Natural killer cell (primary cell): ENCODE measurements at places on chromosomes 4 and X. TPM values are rescaled to one million over a fixed set of nuclear protein-coding genes. Genes with fewer than 3 reads are reported as not detected.

FHIP1A gene
- total RNA-seq = 0.49 TPM

CT45A10 gene
- total RNA-seq = not detected

DNA sequence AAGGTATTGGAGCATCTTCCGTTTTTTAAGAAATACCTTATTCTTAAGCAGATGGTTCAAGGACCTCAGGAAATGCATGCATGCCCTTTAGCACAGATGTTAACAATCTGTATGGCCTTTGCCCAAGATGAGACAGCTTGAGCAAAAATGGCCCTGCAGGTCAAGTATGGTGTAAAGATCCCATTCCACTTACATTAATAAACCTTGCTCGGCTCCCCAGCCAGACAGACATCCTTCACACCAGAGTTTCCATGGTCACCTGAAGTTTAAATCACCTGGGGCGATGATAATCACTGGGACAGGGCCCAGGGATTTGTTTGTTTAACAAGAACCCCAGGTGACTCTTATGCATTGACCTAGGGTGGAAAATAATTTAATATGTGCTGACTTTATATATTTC, 287.0 kb upstream of the NOCT start:
- H3K4me1 ChIP-seq = no peaks in the 10 kb centered on the region
- no peak for DNase-seq
- H3K4me3 ChIP-seq = no peak overlapping the region
- no peak overlapping the region for H3K27ac ChIP-seq
- no peaks in the 10 kb centered on the region for H3K36me3 ChIP-seq
- H3K27me3 ChIP-seq = no peaks in the 10 kb centered on the region

GRCh38 chr4:121669163-121669550, 27.6 kb downstream of the ANXA5 start:
- peaks cover 19% of the 10 kb centered on the region for H3K36me3 ChIP-seq
- no peak for DNase-seq
- H3K4me1 ChIP-seq = no peaks in the 10 kb centered on the region

GRCh38 chrX:16629909-16630308, 20.0 kb upstream of the S100G start:
- H3K27ac ChIP-seq = no peak overlapping the region
- H3K27me3 ChIP-seq = no peaks in the 10 kb centered on the region
- no peaks in the 10 kb centered on the region for H3K36me3 ChIP-seq
- no peak for DNase-seq
- no peaks in the 10 kb centered on the region for H3K4me1 ChIP-seq

GRCh38 chrX:63738696-63739095, 46.3 kb downstream of the ARHGEF9 start:
- H3K27ac ChIP-seq = no peak overlapping the region
- H3K27me3 ChIP-seq = no peaks in the 10 kb centered on the region
- no peak for DNase-seq
- H3K4me1 ChIP-seq = peaks cover 15% of the 10 kb centered on the region
- H3K36me3 ChIP-seq = no peaks in the 10 kb centered on the region

DNA sequence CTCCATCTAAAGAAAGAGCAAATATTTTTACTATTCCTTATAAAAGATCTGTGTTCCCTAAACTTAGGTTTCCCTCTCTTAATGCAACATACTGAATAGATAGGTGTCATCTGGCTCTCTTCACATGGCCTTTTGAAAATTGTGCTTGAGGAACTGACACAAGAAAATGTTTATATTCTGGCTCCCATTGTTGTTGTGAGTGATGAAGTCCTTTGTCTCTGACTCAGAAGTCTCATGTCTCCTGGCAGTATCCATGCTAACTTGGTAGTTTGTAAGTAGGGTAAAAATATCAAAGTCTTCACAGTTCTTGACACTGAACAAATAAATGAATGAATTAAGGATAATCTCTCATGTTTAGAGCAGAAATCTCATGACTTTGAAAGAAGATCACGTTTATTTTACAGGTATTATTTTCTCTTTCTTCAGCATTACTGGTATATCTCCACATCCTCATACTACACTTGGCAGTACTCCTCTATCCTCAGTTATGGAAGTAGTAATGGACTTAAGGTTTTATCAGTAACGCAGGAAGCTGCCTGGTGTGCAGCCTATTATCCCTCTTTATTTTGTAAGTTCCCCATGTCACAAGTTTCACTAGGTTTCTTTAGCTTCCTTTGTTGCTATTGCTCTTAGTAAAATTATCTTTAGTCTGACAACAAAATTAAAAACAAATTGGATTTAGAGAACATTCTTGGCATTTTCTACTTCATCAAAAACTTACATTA, 14.2 kb upstream of the PABPC4L start:
- DNase-seq = no peak
- no peaks in the 10 kb centered on the region for H3K36me3 ChIP-seq
- no peaks in the 10 kb centered on the region for H3K4me1 ChIP-seq
- H3K27ac ChIP-seq = no peak overlapping the region
- no peak overlapping the region for H3K4me3 ChIP-seq
- no peaks in the 10 kb centered on the region for H3K27me3 ChIP-seq

DNA sequence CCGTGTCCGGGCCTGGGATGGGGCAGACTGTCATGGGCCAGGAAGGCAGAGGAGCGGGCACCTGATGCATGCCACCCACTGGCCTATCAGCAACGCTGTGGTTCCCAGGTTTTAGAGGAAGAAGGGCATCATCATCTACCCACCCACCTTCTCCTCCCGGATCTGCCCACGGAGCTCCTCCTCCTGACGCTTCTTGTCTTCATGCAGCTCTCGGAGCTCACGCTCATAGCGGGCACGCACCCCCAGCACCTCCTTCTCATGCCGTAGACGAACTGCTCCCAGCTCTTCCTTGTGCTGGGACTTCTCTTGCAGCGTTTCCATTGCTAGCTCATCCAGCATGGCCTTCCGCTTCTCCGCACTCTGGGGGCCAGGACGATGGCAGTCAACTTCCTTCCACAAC, 11.4 kb upstream of the KCND1 start:
- peaks cover 52% of the 10 kb centered on the region for H3K36me3 ChIP-seq
- H3K4me3 ChIP-seq = no peak overlapping the region
- H3K4me1 ChIP-seq = no peaks in the 10 kb centered on the region
- no peak for DNase-seq
- no peaks in the 10 kb centered on the region for H3K27me3 ChIP-seq

- DNase-seq = no peak
- peaks cover 15% of the 10 kb centered on the region for H3K27me3 ChIP-seq
- no peaks in the 10 kb centered on the region for H3K36me3 ChIP-seq
- H3K27ac ChIP-seq = no peak overlapping the region
- H3K4me1 ChIP-seq = peaks cover 8% of the 10 kb centered on the region
Measured at GRCh38 chr4:20248155-20248558, 3.5 kb upstream of the SLIT2 start.

FHL1 gene
- 3.2 TPM for total RNA-seq

- no peaks in the 10 kb centered on the region for H3K4me1 ChIP-seq
- DNase-seq = no peak
- no peaks in the 10 kb centered on the region for H3K36me3 ChIP-seq
- H3K27me3 ChIP-seq = no peaks in the 10 kb centered on the region
- peak overlapping the region; percentile 6 for H3K27ac ChIP-seq
Measured at GRCh38 chr4:113617195-113617594, 144.3 kb downstream of the CAMK2D start.

GRCh38 chr4:83283181-83283580, 1.4 kb downstream of the COQ2 start:
- H3K4me3 ChIP-seq = no peak overlapping the region
- H3K27me3 ChIP-seq = no peaks in the 10 kb centered on the region
- H3K36me3 ChIP-seq = peaks cover 7% of the 10 kb centered on the region
- DNase-seq = no peak

DNA sequence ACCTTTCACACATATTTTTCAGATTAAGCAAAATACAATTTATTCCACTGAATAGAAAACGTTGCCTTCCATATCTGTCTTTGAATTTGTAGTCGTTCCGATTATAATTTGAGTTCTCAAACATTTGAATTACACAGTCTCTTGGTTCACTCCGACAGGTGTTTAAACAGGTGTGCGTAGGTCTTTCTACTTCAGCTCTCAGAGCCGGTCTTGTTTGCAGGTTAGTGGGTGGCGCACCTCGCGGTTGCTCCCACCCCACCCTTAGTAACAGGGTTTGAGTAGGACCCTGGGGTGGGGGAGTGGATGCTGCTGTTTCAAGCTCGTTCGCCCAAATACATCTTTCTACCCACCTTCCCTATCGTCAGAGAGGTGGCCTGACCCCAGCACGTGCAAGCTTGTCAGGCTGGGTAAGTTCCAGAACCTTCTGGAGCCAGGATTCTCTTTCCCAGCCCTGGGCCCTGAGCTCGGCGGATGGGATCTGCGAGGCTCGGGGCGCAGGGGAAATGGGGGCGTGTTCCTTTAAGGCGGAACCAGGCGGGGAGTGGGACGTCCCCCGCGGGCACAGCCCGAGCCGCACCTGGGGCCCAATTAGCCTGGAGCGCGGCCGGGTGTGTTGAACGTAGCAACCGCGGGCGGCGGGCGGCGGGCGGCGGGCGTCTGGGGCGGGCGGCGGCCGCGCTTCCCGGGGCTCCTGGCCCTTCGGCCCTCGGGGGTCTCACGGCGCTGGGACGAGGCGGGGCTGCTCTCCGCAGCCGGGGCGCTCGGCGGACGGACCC, at the start of gene FAM149A:
FAM149A (plus strand) TSS at position 591 of the 776 bp plus-strand sequence.
- DNase-seq = peak; percentile 54
- no peak within 1 kb of the TSS for H3K4me3 ChIP-seq
- peaks cover 12% of the 10 kb centered on the region for H3K4me1 ChIP-seq
- peaks cover 19% of the 10 kb centered on the region for H3K27me3 ChIP-seq
- H3K36me3 ChIP-seq = no peaks in the 10 kb centered on the region

GRCh38 chrX:37905436-37906147, 58.2 kb upstream of the DYNLT3 start:
- no peaks in the 10 kb centered on the region for H3K36me3 ChIP-seq
- peaks cover 4% of the 10 kb centered on the region for H3K27me3 ChIP-seq
- H3K4me3 ChIP-seq = no peak overlapping the region
- peak; percentile 3 for DNase-seq
- peaks cover 3% of the 10 kb centered on the region for H3K4me1 ChIP-seq

DNA sequence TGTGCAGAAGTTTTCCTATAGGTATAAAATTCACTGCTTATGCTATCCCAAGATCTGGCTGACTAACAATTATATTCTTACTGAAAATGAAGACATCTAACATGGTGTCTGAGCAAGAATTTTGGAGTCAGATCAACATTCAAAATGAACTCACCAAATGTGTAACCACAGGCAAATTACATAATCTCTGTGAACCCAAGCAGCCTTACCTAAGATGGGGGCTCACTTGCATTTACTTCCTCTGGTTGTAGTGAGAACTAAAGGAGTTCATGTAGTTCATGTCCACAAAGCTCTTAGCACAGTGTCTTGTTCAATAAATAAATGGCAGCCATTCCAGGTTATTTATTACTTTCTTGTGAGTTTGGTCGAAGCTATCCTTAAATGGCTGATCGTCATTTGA, 163.9 kb upstream of the LCORL start:
- no peak for DNase-seq
- H3K4me1 ChIP-seq = no peaks in the 10 kb centered on the region
- H3K27ac ChIP-seq = no peak overlapping the region
- H3K36me3 ChIP-seq = no peaks in the 10 kb centered on the region
- no peaks in the 10 kb centered on the region for H3K27me3 ChIP-seq
- no peak overlapping the region for H3K4me3 ChIP-seq

DNA sequence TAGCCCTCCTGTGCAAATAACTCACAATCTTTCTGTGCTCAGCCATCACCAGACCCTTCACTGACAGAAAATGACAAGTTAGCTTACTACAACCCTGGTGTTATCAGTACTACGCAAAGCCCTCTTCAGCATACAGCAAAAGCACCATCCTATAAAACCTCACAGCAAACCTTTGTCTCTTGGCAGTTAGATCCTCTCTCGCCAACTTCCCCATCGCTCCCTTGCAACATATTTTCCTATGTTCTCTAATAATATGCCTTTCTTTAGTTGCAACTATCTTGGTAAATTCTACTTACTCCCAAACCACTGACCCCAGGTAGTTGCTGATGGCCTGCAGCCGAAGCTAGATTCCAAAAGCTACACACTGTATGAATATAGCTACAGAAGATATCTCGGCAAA, 856.9 kb upstream of the FRG1 start:
- DNase-seq = no peak
- no peaks in the 10 kb centered on the region for H3K27me3 ChIP-seq
- H3K4me1 ChIP-seq = no peaks in the 10 kb centered on the region
- H3K4me3 ChIP-seq = no peak overlapping the region

KCNE5 gene
- total RNA-seq = 0.47 TPM

DNA sequence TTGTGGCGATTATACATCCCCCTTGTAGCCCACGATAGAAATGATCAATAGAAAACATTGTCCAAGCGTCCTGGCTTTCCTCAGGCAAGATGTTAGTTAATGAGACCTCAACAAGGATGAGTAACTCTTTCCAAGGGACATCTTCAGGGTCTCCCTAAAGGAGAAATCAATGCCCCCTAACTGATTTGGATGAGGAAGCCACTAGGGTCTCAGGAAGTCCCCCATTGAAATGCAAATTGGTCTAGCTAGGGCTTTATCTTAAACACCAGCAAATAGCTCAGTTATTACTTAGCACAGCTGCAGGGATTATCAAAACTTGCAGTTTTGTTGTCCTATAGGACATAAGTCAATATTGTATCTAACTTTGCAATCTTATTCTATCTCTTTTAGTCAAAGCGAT, 721.5 kb downstream of the IL1RAPL1 start:
- no peaks in the 10 kb centered on the region for H3K4me1 ChIP-seq
- H3K27me3 ChIP-seq = no peaks in the 10 kb centered on the region
- no peak for DNase-seq
- no peaks in the 10 kb centered on the region for H3K36me3 ChIP-seq
- no peak overlapping the region for H3K4me3 ChIP-seq

MTMR8 gene
- 7.9 TPM for total RNA-seq

CDS1 gene
- total RNA-seq = 0.14 TPM

DNA sequence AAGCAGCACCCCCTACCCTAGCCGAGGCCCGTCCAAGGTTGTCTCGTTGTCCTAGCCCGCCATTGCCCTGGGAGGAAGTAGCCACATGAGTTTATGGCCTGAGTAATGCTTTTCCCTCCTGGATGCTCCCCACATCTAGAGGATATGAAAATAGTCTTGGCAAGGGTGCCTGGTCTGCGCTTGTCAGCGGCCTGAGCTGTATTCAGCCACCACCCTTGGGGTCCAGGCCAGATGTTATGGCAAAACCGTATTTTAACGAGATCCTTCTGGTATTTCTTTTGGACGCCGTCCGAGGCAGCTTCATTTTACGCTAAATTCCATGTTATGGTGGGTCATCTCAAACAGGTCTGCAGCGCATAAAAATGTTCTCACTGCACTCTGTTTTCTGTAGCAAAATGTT, 89.3 kb downstream of the GPR143 start:
- peaks cover 21% of the 10 kb centered on the region for H3K4me1 ChIP-seq
- no peak for DNase-seq
- H3K27ac ChIP-seq = no peak overlapping the region
- H3K4me3 ChIP-seq = no peak overlapping the region
- no peaks in the 10 kb centered on the region for H3K27me3 ChIP-seq

- H3K4me1 ChIP-seq = no peaks in the 10 kb centered on the region
- H3K36me3 ChIP-seq = no peaks in the 10 kb centered on the region
- no peak for DNase-seq
- no peak overlapping the region for H3K27ac ChIP-seq
- H3K27me3 ChIP-seq = no peaks in the 10 kb centered on the region
Measured at GRCh38 chr4:149344436-149344835, 471.2 kb downstream of the IQCM start.

- H3K27me3 ChIP-seq = no peaks in the 10 kb centered on the region
- H3K4me1 ChIP-seq = peaks cover 70% of the 10 kb centered on the region
- DNase-seq = peak; percentile 64
- no peaks in the 10 kb centered on the region for H3K36me3 ChIP-seq
- peak overlapping the region; percentile 99 for H3K27ac ChIP-seq
Measured at GRCh38 chrX:39854772-39855747, 242.7 kb downstream of the BCOR start.

GRCh38 chr4:184776821-184777220, 42.9 kb upstream of the CENPU start:
- H3K27me3 ChIP-seq = no peaks in the 10 kb centered on the region
- no peak for DNase-seq
- H3K4me1 ChIP-seq = no peaks in the 10 kb centered on the region
- peaks cover 5% of the 10 kb centered on the region for H3K36me3 ChIP-seq

IBSP gene
- not detected for total RNA-seq
